ENCODE measurements at places on chromosomes 5 and 9.

DNA sequence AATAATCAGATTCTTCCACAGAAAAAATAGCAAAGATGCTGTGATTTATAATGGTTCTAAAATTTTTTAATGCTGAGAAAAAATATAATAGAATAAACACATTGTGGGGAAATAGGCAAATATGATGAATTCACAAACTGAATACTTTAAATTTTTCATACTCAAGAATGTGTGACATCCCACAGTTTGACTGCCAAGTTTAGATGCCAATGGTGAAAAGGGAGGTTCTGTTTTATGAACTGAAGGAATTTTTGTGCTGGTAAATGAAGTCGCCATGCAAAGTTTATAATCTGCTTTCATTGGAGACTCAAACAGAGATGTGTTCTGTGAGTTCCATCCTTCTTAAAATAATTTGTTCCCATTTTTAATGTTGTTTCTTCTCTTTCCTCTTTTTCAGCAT lies 367.5 kb upstream of the ADAMTS16 start:
- DNase-seq, result no peak

DNA sequence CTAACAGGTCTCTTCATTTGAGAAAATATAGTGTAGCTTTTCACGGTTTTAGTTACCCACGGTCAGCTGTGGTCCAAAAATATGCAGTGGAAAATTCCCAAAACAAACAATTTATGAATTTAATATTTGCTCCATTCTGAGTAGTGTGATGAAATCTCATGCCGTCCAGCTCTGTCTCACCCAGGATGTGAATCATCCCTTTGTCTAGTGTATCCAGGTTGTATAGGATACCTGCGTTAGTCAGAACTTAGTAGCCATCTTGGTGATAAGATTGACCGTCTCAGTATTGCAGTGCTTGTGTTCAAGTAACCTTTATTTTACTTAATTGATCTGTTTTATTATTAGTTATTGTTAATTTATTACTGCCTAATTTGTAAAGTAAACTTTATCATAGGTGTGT lies 41.1 kb downstream of the NDUFS4 start:
- no peak for DNase-seq

GRCh38 chr5:64767959-64768357 lies 533 bp downstream of the SREK1IP1 start:
- DNase-seq, result peak; percentile 16

DNA sequence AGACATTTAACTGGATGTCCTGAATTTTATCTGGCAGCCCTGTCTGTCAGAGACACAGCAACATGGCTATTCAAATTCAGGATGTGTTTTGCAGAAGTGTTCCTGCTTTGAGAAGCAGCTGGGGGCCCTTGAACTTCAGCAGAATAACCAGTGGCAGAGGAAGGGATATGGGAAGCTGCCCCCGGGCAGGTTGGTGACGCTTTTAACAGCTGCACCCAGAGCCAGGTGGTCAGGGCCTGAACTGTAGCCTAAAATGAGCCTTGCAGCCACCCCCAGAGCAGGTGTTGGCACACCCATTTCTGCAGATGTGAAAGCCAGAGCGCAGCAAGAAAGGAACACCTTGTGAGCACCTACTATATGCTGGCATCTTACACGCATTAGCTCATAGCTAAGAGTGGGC lies 128.7 kb upstream of the BOD1 start:
- DNase-seq, result no peak

GRCh38 chr9:79012561-79012960 lies 559.2 kb upstream of the TLE4 start:
- DNase-seq, result no peak

GRCh38 chr5:9601055-9601739 lies 29.0 kb downstream of the TAS2R1 start:
- no peak for DNase-seq

DNA sequence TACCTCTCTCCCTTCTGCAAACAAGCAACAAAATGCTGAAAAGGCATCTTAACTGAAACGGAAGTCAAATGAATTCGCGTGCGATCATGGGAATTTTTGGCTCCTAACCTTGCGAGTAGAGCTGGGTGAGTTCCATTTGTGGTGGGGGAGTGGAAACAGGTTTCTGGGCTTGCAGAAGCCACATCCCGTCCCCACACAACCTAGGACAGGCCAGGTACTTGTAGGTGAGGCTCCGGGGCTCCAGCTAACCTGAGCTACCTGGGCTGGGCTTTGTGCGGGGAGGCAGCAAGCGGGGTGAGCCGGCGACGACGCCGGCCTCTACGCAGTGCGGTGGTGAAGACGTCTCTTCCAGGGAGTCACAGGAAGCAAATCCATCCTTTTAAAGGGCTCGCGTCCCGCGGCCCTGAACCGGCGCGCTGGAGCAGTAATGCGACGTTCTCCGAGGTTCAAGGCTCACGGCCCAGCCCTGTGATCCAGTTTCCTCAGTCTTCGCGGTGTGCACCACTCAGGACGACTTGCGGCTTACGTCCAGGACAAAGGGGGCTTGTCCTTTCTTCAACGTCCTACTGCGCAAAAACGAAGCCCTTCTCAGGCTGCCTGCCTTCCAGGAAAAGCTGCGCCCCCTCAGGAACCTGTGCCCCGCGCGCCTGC lies 567 bp upstream of the SPIN1 start:
- DNase-seq, result peak; percentile 55

GRCh38 chr9:131666029-131666428 lies 73.8 kb downstream of the RAPGEF1 start:
- DNase-seq, result no peak

- no peak for DNase-seq
Measured at GRCh38 chr5:172952034-172952511, 7.2 kb upstream of the RPL26L1 start.

GRCh38 chr5:134510970-134511795 lies 14.3 kb upstream of the JADE2 start:
- peak; percentile 44 for DNase-seq

DNA sequence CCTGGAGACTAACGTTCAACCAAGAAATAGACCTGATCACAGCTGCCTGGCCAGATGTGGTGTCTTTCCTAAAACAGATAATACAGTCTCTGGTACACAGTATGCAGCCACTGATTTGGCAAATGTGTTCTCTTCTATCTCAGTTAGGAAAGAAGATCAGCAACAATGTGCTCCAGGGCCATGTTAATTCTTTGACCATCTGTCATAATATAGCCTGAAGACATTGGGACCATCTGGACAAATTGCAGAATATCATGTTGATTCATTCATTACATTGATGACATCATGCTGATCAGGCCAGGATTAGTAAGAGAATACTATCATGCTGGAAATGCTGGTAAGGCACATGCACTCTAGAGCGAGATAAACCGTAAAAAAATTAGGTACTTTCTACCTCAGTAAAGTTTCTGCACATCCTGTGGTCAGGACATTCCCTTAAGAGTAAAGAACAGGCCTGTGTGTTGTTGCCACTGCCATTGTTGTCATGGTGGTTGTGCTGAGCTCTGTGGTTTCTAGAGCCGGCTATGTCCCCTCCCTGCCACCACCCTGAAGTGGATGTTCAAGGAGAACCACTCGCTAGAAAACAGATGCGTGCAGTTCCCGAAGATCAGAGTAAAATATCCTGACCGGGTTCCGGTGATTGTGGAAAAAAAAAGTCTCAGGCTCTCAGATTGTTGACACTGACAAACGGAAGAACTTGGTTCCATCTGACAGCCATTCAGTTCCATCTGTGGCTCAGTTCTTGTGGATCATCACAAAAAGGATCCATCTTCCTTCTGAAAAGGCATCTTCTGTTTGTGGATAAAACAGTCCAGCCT lies 6.4 kb upstream of the JMY start:
- no peak for DNase-seq
